AG09309 (cell line): ENCODE measurements at places on chromosomes 5 and 9.

DNA sequence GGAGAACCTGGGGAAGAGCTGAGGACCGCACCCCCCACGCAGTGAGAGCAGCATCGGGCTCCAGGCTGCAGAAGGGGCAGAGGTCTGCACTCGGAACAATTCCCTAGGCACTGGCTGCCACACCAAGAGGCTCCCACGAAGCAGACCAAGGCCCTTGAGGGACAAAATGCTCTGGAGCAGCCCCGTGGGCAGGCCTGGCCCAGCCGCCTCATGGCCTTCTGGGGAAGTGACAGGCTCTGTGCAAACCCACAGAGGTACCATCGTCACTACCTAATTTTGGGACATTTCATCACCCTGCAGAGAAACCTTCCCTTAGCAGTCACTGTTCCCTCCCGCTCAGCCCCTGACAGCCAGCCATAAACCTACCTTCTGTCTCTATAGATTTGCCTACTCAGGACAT, 15.9 kb downstream of the FBXW5 start:
- DNase-seq, result no peak

- DNase-seq, result no peak
Observed at GRCh38 chr9:19488721-19489120, 79.9 kb downstream of the ACER2 start.

- DNase-seq, result no peak
Observed at GRCh38 chr9:72440992-72441847, 76.2 kb upstream of the ZFAND5 start.

DNA sequence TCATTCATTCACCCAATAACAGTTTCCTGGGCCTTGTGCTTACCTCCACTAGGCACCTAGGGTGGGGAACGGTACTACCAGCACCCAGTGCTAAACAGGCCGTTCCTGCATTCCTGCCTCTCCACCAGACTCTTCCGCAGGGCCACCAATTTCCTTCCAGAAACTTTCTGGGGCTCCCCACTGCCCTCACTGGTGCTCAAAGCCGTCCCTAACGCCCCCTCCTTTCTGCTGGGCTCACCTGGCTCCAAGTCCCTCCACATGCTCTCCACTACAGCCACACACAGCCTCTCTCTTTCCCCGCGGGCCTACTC, 1.4 kb downstream of the PHF19 start:
- DNase-seq, result no peak

DNA sequence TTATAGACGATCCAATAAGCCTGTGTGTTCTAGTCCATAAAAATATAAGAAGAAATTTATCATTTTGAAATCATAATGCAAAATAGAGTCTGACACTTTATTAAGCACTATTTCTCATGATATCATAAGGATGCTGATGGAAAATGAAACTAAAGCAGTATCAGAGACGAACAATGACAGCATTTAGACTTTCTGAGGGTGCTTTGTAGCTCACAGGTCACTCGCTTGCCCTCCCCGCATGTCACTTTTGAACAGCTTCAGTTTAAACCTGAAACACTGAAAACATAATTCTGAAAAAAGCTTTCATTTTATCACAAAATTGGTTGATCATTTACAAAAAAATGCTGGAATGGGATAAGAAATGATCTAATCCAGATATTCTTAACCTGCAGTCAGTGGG, 247.1 kb downstream of the EBF1 start:
- no peak for DNase-seq

GRCh38 chr9:104853683-104854082, 74.3 kb downstream of the ABCA1 start:
- no peak for DNase-seq

GRCh38 chr5:133319905-133320520, 268.2 kb downstream of the HSPA4 start:
- no peak for DNase-seq

DNA sequence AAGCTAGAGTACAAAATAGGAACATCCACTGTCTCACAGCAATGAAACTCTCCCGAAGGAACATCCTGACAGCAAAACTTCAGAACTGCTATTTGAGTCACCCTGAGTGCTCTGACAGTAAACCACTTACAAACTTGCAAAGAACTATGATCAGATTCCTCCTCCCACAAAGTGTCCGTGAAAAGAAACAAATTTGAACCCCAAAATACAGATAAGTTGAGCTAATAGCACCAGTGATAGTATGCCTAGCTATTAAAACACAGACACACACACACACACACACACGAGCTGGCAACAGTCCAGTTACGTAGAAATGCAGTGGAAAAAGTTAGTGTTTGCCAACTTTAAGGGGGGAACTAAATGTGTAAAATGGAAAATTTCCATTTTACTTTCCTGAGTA, 3.1 kb upstream of the GLIS3 start:
- no peak for DNase-seq

GRCh38 chr9:83521011-83521410, 17.2 kb downstream of the FRMD3 start:
- no peak for DNase-seq

GRCh38 chr9:83535736-83536135, 2.5 kb downstream of the FRMD3 start:
- DNase-seq, result no peak

- DNase-seq, result no peak
Observed at GRCh38 chr5:84718377-84718776, 333.7 kb upstream of the EDIL3 start.

DNA sequence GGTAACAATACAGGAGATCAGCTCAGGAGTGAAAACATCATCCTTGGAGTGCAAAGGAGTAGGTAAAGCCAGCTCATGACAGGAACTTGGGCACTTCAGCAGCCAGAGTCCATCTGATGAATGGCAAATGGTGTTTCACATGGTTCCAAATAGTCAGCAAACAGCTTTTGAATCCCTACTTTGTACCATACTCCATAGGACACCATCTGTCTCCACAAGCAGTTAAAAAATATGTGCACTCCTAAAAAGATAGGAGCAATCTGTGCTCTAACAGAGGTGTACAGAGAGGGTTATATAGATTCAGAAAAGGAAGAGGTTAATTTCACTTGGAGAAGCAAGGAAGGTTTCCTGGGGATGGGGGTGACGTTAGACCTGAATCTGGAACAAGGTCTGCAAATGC, 21.6 kb upstream of the B4GALT1 start:
- DNase-seq, result no peak

DNA sequence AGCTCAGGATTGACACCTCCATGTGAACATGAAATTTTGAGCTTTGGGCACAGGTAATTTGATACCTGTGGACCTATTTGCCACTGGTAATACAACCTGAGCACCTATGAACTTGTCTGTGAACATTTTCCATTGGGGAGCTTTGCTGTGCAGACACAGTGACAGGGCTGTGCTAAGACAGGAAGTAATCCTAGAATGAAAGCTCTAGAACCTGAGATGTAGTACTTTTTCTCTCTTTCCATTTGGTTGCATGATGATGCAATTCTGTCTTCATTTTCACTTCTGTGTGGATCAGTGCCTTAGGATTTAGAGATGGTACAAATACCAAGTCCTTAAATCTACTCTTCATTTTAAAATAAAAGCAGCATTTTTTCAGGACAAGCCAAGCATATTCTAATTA, 216.9 kb downstream of the NR3C1 start:
- no peak for DNase-seq

- DNase-seq, result no peak
Observed at GRCh38 chr5:142017832-142018427, 5.1 kb upstream of the GNPDA1 start.
